H4 (cell line): ENCODE measurements at places on chromosomes 4 and X. TPM values are rescaled to one million over a fixed set of nuclear protein-coding genes. Genes with fewer than 3 reads are reported as not detected.

The MEPE gene
- total RNA-seq, result not detected in 2 replicates

The CXCR3 gene
- total RNA-seq, result not detected in 2 replicates

The FGD1 gene
- total RNA-seq, result 2.6 and 4.1 TPM in 2 replicates

The GPR82 gene
- total RNA-seq, result not detected in 2 replicates

GRCh38 chr4:173318648-173319211, 15.4 kb downstream of the HMGB2 start:
- DNase-seq, result peak; percentile 37

DNA sequence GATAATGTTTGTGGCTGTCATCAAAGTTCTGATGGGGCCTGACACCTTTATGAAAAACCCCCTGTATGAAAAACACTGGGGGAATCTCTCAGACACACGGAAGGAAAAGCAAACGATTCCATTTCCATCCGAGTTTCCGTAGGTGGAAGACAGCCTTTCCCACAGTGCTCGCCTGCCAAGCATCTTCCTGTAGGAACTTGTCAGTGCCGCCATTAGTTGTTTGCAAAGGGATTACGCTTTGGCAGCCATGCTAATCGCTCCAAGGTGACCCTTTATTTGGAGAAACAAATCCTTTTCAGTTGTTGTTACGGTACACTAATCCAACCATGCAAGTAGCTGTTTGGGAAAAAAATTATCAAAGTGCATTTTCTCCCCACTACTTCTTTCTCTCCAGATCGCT, 44.4 kb upstream of the STOX2 start:
- no peak for DNase-seq

- no peak for DNase-seq
Measured at GRCh38 chrX:29661290-29661689, 554.1 kb upstream of the MAGEB2 start.

DNA sequence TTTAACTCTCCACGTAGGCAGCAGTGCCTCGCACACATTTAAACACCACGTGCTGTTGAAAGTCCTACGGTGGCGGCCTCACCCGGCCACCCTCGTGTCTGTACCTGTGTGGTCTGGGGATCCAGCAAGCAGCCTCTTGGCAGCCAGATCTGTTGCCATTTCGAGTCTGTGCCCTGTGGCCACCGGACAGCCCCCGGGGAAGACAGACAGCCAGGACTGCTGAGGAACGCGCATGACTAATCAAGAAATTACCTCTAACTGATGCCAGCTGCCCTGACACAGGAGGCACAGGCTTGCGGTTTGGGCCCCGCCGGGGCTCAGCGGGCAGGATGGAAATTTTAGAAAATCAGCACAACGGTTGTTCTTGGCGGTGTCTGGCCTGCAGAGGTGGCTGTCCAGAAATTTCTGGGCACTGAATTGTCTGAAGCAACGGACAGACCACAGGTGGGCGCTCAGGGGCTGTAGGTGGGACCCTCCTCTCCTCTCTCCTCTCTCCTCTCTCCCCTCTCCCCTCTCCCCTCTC, 15.6 kb upstream of the ASMTL start:
- DNase-seq, result peak; percentile 97

DNA sequence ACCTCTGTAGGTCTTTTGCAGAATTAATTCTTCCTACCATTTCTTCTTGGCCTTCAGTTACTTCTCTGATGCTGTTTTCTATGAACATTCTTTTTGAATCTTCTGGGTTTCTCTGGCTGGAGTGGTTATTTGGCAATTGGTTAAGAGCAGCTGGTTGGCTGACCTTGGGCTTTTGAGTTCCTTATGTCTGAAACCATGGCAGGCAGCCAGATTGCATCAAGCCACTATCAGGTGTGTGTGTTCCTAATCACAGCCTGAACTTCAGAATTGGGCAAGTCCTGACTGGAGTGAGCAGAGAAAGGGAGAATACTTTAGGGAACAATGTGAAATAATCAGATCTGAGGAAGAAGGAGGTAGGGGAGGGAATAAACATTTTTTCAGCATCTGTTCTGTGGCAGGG, 90.2 kb downstream of the ARHGAP10 start:
- DNase-seq, result no peak

DNA sequence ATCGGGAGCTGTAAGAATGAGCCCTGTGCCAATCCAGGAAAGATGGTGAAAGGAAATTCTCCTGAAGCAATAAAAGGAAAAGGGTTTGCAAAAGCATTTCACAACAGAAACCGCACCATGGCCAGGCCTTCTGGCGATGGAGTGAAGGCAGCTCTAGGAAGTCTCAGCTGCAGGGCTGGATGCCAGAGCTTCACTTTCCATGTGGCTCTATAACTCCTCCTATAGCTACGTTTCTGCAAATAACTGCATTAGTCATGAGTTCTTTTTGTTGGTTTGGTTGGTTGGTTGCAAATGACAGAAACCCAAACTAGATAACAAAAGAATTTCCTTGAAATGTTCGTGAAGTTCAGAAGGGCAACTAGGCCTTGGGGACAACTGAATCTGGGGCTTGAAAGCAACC, 84.6 kb downstream of the RELL1 start:
- peak; percentile 93 for DNase-seq

DNA sequence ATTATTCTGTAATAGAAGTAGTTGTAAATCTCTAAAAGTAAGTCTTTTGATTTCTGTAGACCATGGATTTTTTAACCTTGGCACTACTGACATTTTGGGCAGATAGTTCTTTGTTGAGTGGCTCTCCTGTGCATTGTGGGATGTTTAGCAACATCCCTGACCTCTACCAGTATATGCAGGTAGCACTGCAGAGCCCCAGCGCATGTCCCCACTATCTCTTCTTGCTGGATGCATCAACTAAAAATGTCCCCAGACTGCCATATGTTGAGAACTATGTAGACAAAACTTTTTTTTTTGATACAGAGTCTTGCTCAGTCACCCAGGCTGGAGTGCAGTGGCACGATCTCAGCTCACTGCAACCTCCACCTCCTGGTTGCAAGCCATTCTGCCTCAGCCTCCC, 4.8 kb downstream of the UBE2K start:
- DNase-seq, result no peak
